ENCODE measurements at places on chromosomes 3 and 15.

GRCh38 chr3:16885593-16886302 lies 993 bp downstream of the PLCL2 start:
- no peak for DNase-seq

GRCh38 chr3:172562871-172563865 lies 39.9 kb upstream of the TNFSF10 start:
- DNase-seq: no peak

GRCh38 chr15:65033659-65034269 lies 4.3 kb upstream of the MTFMT start:
- DNase-seq: no peak

GRCh38 chr15:64045774-64046420 lies 388 bp downstream of the DAPK2 start:
- DNase-seq: no peak

GRCh38 chr3:66819993-66820501 lies 178.1 kb upstream of the KBTBD8 start:
- no peak for DNase-seq

GRCh38 chr15:51237816-51238215 lies 100.6 kb downstream of the CYP19A1 start:
- no peak for DNase-seq

DNA sequence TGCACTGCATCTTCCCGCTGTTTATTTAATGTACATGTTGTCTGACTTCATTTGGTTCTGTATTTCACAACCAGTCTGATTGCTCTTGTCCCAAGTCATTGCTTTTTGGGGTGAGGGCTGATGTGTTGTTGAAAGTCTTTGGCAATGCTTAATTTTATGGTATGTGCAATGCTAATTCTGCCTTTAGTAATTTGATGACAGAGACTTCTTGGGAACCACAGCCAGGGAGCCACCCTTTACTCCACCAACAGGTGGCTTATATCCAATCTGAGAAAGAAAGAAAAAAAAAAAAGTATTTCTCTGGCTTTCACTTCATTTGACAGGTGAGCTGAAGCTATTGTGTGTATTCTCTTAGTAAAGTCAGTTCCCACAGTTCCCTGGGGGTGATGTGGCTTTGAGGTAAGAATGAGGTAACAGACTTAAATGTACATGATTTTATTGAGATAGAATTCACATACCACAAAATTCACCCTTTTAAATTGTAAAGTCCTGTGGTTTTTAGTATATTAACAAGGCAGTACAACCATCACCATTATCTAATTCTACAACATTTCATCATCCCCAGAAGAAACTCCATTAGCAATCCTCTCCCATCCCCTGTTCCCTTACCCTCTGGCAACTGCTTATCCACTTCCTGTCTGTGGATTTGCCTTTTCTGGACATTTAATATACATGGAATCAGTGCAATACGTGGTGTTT lies 97.3 kb downstream of the SLCO3A1 start:
- no peak for DNase-seq
